ENCODE measurements at places on chromosomes 7 and 10.

DNA sequence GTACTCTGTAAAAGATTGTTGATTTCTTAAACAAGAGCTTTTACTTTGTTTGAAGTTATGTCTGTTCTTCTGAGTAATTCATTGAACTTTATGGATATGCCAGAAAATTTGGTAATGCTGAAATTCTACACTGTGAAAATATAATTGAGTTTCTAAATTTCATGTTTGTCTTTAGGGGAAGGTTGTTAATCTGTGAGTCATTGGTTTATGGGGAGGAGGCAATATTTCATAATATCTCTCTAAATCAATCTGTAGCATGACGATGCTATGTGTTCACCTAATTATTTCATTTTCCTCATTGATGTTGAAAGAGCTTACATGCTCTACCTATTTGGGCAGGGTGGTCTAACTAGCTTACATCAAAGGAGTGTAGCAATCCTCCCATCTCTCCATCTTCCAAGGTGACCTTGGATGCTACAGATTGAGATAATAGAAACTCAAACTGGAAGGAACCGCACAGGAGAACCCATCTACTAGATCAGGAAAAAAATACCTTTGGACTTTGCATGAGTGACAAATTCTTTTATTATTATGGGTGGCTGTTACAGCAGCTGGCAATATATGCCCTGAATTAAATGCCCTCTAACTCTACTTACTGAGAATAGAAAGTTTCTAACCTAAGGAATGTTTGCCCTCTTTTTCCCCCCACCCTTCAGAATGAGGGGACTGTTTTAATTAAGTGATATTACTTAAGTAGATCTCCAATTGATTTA, 8.4 kb upstream of the SNX13 start:
- DNase-seq, result no peak

DNA sequence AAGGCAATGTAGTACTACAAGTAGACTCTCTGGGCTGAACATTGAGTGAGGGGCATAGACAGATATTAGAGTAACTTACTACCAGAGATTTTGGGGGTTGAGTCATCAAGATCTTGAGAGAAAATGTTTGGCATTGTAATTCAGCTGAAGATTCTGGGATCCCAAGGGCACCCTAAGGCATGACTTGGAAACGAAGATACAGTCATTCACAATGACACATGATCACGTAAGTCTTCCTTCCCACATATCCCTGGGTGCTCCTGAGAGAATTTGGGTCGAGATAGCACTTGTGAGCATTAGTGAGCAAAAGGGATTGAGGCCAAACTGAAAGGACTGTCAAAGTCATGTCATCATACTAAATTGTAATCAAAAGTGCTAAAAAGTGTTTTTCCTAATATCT, 192.5 kb upstream of the PCLO start:
- DNase-seq, result no peak

DNA sequence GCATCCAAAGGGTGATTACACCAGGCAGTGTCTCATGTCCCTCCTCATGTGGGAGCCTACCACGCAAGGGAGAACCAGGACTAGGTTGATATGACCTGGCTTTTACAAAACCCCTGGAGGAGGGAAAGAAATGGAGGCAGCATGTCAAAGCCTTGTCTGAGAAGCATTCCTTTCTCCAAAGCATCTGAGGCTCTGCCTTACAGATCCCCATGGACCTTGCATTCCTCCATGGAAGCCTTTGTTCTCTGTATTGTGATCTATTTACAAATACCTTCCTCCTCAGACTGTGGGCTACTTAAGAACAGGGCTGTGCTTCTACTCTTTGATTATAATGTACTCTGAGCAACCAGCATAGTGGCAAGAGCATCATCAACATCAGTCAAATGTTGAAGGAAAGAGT, 197.0 kb downstream of the PLXNA4 start:
- DNase-seq, result no peak

- peak; percentile 83 for DNase-seq
These were observed at the start of gene ANKRD2 for GRCh38 chr10:97572214-97572989. Gene ANKRD2, plus strand, starts transcription at chr10:97572779. Its CDS starts 10 bp downstream, at chr10:97572789.

DNA sequence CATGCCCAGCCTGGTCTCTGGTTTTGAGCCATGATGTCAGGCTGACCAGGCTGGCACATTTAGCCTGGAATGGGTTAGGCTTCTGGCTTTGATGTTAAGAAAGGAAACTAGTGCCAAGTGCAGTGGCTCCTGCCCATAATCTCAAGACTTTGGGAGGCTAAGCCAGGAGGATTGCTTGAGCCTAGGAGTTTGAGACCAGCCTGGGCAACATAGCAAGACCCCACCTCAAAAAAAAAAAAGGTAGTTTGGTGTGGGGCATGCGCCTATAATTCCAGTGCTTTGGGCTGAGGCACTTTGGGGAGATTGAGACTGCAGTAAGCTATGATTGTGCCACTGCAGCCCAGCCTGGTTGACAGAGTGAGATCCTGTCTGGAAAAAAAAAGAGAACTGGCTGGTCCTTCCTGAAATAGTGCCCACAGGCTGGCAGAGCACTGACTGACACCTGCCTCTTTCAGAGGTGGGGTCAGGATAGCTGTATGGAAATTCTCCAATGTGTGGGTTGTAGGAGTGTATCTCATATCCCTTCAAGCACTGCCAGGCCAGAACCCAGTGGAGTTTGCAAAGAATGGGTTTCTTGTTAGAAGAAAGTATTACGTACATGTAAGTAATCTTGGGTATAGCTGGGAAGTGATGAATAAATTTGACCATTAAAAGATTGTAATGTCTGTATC, 61.3 kb downstream of the KAT6B start:
- DNase-seq, result no peak

Measured in mucosa of gallbladder (tissue), 1 donor.